ENCODE measurements at places on chromosomes 12 and 14. TPM values are rescaled to one million over a fixed set of nuclear protein-coding genes. Genes with fewer than 3 reads are reported as not detected.
A peak's percentile ranks its signal among the peaks of the same experiment; 100 is the strongest.

- DNase-seq = no peak
Measured at GRCh38 chr12:124498275-124499189, 68.9 kb downstream of the NCOR2 start.

GRCh38 chr14:53035336-53036210 is 84.7 kb upstream of the FERMT2 start:
- DNase-seq = no peak

DNA sequence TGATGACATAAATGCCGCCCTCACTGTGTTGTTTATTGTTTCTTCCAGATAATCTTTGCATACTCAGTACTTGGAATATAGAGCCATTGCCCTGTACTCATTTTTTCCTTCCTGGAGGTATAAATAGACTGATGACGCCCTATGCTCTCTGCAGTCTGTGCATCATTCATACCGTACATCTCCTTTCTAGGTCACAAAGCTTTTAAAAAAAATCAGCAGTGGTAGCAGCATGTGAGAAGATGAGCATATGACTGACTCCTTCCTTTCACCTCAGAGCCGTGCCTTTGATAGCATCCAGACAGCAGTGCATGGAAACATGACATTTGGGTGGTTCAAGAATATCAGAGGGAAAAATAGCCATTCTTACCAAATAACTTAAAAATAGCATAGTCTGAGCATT is 77.3 kb downstream of the PDE3A start:
- DNase-seq = no peak

GRCh38 chr14:30564868-30565248 is 5.9 kb downstream of the G2E3 start:
- no peak for DNase-seq

GRCh38 chr14:56708704-56709103 is 101.6 kb downstream of the OTX2 start:
- DNase-seq = no peak

- DNase-seq = no peak
Measured at GRCh38 chr14:93976477-93977057, at the start of gene ASB2. TSS of gene ASB2 (minus strand) at chr14:93976570. CDS start at chr14:93964539, 12,031 bp downstream.

GRCh38 chr14:68195126-68195525 is 375.5 kb downstream of the RAD51B start:
- no peak for DNase-seq

DNA sequence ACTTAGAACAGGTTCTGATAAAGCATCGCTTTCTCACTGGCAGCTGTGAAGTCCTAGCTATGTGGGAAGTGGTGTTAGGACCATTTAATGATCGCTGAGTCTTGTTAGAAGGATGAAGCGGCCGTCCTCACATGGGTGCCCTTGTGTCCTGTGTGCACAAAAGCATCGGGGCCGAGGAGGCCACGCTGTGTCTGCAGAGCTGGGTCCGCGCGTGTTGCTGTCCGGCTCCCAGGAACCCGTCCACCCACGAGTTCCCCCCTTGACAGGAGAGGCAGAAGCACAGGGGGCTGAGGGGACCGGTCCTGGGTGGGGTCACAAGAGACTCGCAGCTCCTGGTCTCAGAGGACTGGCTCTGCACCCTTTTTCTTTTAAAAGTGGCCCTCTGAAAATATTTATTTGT is 90.4 kb downstream of the ADGRD1 start:
- DNase-seq = no peak

- DNase-seq = no peak
Measured at GRCh38 chr14:64992328-64992885, 5.7 kb downstream of the FNTB start.

DNA sequence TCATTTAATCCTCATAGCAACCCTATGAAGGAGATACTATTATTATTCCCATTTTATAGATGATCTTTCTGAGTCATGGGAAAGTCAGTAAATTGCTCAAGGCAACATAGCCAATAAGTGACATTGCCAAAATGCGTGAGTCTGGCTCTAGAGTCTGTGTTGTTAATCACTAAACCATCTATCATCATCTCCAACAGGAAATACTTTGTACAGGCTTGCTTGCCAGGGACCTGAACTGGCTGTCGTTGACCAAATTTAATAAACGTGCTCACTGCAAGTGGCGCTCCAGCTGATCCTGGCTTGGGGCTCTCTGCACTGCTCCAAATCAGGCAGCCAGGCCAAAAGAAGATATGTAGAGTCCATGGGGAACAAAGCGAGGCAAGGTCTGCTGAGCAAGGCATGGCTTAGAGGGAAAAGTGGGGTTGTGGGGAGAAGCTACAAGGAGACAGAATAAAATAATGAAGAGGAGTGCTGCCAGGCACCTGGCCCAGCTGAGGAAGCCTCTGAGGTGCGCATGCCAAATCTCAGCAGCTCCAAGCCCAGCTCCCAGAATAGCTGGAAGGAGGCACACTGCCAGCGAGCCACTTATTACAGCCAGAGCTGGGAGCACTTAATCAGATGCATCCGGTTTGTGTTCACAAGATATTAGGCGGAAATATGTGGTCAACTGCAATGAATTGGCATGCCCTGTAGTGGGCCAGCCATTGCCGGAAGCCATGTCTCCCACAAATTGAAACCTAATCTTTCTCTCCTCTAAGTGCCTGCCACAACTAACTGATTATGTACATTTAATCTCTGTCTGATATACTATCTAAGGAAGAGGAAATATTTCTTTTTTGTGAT is 43.3 kb upstream of the PTPRO start:
- no peak for DNase-seq

- DNase-seq = peak; percentile 55
Measured at GRCh38 chr12:90940872-90941499, 14.0 kb downstream of the CCER1 start.

DNA sequence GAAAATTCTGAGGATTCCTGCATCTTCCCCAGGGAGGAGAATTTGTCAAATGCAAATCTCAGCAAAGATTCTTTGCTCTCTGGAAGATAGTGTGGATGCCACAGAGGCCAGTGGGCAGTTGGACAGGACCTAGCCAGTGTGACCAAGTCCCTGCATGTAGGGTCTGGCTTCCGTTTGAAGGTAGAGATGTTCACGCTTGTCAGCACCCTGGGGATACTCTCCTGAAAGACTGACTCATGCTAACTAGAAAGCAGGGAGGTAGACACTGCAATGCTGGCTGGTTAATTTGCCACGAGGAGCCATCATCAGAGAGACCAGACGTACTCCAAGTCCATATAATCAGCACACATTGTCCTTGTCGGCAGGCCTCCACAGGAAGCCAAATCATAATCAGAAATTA is 130.1 kb downstream of the SAMD4A start:
- DNase-seq = no peak

DNA sequence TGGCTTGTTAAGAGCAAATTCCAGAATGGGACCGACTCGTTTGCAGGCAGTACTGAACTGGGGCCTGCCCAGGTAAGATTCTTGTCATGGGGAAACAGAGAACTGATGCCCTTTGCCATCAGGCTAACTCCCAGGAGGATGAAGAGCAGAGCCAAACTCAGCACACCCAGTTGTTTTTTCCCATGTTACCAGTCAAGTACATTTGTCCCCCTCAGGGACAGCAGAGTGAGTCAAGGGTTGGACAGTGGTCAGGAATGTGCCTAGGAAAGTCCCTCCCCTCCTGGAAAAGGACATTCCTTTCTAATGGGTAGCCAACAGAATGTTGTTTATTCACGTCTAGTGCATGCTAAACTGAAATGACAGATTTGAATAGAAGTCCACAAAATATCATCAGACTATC is 1.6 kb downstream of the ART4 start:
- no peak for DNase-seq

GRCh38 chr14:99506276-99506675 is 25.1 kb downstream of the CCNK start:
- DNase-seq = no peak

DNA sequence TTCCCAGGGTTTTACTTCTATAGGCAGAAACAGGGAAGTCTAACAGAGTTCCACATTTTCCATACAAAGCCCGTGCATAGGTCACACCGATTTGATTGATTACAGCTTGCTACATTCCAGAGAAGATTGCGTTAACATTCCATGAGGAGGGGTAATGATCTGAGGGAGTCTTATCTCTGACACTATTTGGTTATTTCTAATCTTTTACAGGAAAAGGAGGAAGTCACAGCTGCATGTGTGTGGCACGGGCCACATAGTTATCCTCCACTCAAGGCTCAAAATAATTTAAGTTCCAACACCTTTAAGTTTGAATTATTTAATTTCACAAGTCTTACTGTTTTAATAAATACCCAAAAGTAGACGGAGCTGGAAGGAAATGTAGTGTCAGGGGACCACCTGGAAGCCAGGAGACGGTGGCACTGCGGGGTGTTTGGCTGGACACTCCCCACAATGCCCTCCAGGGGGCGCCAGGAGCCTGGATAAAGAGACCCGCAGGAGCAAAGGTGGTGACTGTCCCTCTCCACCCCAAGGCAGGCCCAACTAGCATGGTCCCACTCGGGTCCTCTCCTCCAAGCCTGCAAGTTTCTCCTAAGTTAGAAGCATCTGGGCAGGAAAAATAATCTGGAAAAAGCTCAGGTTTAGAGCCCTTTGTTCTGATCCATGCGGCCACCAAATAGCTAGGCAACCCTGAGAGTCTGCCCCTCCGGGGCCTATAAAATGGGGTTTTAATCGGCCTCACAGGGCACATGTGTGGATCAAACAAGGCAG is 20.2 kb downstream of the KRT8 start:
- DNase-seq = peak; percentile 83

DNA sequence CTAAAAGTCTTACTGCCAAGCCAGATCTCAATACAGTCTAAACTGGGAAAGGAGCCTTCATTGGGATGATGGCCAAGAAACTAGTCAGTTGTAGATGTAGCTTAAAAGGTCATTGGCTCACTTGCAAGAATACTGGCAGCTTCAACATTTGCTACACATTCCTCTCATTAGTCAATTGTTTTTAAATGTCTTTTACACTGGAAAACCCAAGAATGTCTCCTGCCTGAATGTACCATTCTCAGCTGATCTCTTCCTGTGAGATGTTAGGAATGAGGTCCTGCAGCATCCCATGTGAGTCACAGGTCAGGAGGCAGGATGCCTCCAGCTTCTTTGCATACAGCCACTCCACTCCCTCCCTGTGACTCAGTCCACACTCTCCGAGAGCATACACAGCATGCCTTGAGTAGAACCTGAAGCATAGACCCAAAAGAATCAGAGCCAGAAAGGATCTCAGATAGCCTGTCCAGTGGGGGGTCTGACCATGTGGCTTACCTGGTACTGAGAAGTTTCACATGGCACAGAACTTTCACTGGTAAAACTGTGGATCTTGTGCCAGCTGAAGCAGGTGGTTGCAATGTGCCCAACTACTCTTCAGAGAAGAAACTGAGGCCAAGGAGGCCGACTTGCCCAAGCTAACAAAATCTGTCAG is 56.0 kb upstream of the HECTD1 start:
- no peak for DNase-seq

DNA sequence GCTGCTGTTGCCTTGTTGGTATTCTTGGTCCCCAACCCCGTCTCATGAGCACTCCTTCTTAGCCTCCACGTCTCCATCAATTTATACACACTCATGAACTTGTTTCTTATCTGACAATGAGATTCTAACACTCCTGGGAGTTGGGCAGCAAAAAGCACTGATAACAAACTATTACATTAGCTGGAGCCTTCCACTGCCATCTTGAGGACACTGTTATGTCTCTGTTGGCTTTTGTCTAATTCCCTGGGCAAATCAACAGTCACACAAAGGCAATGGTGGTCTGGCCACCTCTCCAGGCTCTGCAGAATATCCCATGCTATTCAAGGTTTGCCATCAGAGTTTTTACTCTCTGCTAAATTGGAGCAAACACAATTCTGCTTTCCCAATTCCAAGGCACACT is 117.8 kb upstream of the COCH start:
- DNase-seq = no peak

- DNase-seq = no peak
Measured at GRCh38 chr14:94716976-94717375, 52.9 kb downstream of the GSC start.

- DNase-seq = peak; percentile 47
Measured at GRCh38 chr12:12236896-12237295, 29.9 kb downstream of the LRP6 start.

GRCh38 chr12:3933074-3933818 is 60.0 kb upstream of the PARP11 start:
- no peak for DNase-seq

- DNase-seq = no peak
Measured at GRCh38 chr12:44563486-44563885, 312.6 kb downstream of the NELL2 start.

DNA sequence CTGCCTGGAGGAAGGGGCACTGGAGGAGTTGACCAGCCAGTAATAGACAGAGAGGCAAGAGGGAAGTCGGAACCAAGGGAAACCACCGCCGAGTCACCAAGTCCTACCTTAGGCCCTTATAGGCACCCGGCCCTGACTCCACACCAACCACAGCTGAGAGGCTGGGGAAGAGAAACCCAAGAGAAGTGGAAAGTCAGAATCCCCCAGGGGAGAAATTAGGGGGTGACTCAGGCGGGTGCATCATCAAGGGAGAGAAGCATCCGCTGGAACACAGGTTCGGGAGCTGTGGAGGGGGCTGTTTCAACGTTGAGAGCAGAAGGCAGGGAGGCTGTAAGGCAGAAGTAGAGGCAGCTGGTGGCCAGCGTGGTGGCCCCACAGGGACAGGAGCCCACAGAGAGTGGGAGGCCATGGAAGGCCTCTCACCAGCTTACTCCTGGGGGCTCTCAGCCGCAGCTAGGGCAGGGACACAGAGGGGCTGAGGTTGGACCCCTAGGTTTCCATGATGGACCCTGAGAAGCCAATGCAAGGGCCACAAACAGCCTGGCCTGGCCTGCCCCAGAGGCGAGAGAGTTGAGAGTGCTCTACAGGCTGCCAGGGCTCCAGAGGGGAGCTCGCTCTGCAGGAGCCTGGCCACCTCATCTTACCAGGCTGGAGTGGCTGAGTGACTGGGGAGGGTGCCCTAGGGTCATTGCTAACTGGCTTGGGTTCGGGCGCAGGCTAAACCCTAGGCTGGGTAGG is 1.4 kb upstream of the TRMT61A start:
- no peak for DNase-seq

The MIP gene
- not detected for total RNA-seq

The CLEC1B gene
- total RNA-seq = not detected

The CCDC196 gene
- not detected for total RNA-seq

The KIF5A gene
- 7.9 TPM for total RNA-seq

The FGD6 gene
- total RNA-seq = 25.4 TPM

The SPATS2 gene
- total RNA-seq = 45.2 TPM

The APOLD1 gene
- 7.4 TPM for total RNA-seq

The ADCY6 gene
- 22.4 TPM for total RNA-seq

The KDM5A gene
- 44.7 TPM for total RNA-seq

The KLHL33 gene
- total RNA-seq = 0.22 TPM

The GLI1 gene
- 0.12 TPM for total RNA-seq

The PRB2 gene
- total RNA-seq = not detected

The OXA1L gene
- 101 TPM for total RNA-seq

The THAP2 gene
- 15.9 TPM for total RNA-seq

The WDHD1 gene
- 62.3 TPM for total RNA-seq

The GLIPR1 gene
- 0.04 TPM for total RNA-seq

The CBLN3 gene
- total RNA-seq = 0.25 TPM

The BIN2 gene
- not detected for total RNA-seq

Measured in neural progenitor cell (in vitro differentiated cells).